ENCODE measurements at places on chromosomes 7 and 10.

GRCh38 chr10:113770346-113770745 lies 18.9 kb downstream of the PLEKHS1 start:
- no peak for DNase-seq

GRCh38 chr10:29712108-29712507 lies 77.3 kb upstream of the SVIL start:
- no peak for DNase-seq

DNA sequence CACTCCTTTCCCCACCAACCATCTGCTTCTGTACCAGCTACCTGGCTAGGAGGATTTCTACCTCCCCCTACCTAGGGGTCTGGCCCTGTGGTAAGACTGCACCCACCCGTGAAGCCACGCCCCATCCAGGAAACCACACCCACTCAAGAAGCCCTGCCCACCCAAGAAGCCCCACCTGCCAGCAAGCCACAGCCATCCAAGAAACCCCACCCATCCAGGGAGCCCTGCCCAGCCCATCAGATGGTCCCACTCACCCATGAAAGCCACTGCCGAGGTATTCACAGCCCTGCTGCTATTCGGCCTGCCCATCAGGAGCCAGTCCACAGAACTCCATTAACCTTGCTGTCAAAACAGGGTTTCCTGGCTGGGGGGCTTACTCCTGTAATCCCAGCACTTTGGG lies 15.6 kb upstream of the MUC3A start:
- no peak for DNase-seq

GRCh38 chr7:42693722-42694121 lies 218.1 kb downstream of the C7orf25 start:
- DNase-seq, result no peak

DNA sequence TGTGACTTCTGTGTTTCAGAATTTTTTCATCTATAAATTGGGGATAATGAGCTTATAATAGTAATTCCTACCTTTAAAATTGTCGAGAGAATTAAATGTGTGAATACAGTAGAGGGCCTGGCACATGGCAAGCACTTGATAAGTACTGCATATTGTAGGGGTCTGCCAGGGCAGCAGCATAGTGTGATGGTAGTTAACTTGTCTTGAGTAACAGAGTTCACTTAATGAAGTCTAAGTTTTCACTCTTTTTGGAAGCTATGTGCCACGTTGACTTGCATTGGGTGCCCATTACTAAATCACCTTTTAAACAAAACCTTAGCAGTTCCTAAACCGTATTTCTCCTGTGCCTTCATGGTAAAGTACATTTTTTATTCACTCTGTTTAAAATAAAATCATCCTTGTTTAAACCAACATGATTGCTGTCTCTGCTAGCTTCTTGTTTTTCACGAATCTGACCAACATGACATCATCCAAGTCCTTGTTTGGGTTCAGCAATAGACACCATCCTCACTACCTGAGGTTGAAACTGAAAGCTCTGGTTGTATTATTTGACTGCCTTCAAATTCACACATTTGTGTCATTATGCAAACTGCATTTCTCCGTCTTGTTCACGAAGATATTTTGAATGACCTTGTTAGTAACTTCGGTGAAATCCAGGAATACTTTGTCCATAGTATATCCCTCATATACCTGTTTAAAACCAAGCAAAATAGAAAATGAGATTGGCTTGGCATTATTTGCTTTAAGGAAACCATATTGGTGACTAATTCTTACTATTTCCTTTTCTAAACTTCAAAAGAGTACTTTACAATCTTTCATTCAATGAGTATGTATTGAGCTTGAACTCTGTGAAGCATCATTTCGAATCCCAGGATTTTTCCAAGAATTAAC lies 340.2 kb downstream of the SUGCT start:
- no peak for DNase-seq

GRCh38 chr7:104921596-104921995 lies 92.4 kb upstream of the KMT2E start:
- DNase-seq, result no peak

DNA sequence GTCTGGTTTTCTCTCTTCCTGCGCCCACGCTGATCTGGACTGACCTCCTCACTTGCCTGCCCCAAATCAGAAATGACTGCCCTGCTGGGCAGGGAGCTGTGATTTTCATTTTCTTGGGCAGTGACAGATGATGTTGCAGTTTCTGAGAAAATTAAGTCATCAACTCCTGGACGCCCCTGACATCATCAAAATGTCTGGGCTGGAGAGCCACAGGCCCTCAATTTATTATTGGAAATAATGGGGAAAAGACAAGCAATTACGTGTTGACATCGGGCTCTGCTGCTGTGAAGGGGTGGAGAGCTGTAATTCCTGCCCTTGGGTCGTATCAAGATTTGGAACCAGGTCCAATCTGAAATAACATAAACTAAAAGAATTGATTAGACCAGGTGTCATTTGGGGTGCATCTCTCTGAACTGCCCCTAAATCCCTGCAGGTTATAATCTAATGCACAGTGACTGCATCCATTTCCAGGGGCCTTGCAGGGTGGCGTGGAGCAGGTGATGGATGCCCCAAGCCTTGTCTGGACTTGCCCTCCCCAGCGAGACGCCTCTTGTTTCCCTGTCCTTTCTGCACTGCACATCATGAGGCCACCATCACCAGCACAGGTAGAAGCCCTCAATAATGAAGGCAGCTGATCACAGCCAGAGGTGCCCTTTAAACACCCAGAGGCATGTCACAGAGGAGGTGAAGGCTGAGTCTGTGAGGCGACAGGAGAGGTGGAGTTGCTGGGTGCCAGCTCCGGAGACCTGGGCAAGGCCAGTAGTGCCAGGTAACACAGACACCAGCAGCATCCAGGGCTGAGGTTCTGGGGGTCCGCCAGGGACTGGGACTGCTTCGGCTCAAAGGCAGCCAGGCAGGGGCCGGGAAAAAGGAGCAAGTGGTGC lies 98.7 kb downstream of the HTR5A start:
- DNase-seq, result no peak

DNA sequence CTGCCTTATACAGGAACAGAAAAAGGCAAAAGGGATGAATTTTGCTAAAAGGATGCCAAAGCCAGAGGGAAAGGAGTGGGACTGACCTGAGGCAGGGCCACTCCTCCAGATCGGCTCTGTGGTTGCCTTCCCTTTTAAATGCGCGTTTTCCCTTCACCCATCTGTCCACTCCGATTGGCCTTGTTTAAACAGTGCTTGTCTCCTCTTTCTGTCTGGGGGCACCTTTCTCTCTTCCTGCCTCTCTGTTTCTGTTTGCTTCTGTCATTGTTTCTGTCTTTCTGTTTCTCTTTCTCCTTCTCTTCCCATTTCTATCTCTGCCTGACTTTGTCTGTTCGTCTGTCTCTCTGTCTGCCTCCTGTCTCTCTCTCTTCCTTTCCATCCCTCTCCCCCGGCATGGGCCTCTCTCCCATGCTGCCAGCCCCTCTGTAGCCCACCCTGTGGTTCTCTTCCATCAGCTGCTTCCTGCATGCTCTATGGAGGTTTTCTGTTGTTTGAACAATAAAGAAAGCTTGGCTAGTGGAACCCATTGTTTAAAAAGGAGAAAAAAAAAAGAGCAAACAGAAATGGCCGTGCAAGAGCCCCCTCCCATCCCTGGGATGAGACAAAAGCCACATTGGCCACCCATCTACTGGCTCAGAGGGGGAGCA lies 29.5 kb upstream of the HSPB1 start:
- DNase-seq, result no peak

GRCh38 chr10:53886325-53887300 lies 914.4 kb downstream of the PCDH15 start:
- no peak for DNase-seq

GRCh38 chr10:70673043-70673928 lies 980 bp downstream of the ADAMTS14 start:
- DNase-seq, result peak; percentile 79

DNA sequence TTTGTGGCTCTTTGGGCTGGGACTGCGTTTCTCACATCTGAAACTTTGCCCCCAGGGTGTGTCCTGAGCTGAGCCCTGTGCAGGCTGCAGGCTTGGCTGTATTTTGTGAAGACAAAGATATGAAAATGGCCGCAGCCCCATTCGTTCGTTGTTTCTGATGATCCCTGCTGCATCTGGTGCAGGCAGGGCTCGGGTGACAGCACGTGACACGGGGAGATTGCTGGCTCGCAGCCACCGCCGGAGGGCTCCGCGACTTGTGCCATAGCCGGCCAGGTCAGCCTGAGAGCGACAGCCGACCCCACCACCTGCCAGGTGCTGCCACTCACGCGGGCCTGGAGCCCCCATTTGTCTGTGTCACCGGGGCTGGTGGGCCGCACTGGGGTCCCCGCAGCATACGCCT lies 81.3 kb downstream of the ZRANB1 start:
- peak; percentile 77 for DNase-seq

GRCh38 chr7:29398011-29398410 lies 165.6 kb upstream of the PRR15 start:
- no peak for DNase-seq

GRCh38 chr10:89625041-89625765 lies 19.8 kb downstream of the PANK1 start:
- no peak for DNase-seq

- no peak for DNase-seq
These were observed 110.5 kb downstream of the PAXIP1 start for GRCh38 chr7:154892459-154892858.

- no peak for DNase-seq
These were observed 475.4 kb downstream of the CNTNAP2 start for GRCh38 chr7:146591976-146592375.

GRCh38 chr10:99569253-99569939 lies 36.7 kb downstream of the NKX2-3 start:
- no peak for DNase-seq

GRCh38 chr10:78148961-78149612 lies 115.4 kb downstream of the RPS24 start:
- no peak for DNase-seq

DNA sequence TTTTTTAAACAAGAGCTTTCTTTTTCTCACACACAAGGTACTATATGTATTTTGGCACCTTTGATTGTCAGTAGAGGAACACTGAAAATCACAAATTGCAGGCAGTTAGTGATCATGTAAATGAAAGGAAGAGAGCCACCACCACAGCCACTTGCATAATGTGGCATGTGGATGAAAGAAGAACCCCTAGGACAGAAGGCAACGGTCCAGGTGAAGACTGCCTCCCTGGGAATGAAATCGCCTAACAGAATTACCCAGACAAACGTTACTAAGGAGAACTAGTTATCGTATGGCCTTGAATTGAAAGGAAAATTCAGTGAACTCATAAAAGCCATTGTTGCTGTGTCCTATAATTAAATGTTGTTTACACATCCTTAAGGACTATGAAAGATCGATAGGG lies 41.2 kb upstream of the PTPRZ1 start:
- no peak for DNase-seq

- DNase-seq, result no peak
These were observed 34.9 kb downstream of the SHTN1 start for GRCh38 chr10:116970050-116970449.

- no peak for DNase-seq
These were observed 94.3 kb downstream of the ZNF248 start for GRCh38 chr10:37763132-37763531.

DNA sequence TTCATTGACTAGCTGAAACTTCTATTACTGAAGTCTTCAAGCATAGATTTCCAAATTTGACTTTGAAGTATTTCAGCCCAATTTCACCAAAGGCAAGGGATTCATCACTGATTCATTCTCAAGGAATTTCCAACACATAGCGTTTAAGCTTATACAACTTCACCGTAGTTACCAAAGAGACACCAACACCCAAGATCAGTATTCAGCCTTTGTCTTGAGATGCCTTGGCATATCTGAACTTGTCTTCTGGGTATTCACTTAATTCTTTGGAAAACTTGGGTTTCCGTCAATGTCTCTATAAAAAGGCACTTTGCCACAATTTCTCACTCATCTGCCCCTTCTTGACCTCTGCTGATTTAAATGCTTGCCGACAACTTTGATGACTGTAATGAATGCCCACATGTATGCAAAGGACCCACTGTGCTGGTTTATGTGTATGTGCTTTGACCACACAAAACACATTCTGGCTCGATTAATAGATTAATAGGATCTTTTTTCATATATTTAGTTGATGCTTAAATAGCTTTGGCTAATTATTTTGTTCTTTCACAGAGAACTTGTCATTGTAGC lies 49.6 kb downstream of the TES start:
- DNase-seq, result no peak

DNA sequence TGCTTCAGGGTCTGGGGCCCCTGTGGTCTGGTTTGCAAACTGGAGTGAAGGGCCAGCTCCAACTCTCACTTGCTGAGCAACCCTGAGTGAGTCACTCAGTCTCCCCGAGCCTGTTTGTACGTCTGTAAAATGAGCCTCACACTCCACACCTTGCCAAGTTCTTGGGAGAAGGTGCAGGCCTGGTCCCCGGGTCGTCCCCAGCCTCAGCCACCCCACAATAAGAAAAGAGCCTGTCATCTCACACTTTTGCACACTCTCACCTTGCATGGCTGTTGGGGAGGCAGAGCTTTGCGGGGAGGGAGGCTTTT lies 5.2 kb downstream of the GRIFIN start:
- no peak for DNase-seq

DNA sequence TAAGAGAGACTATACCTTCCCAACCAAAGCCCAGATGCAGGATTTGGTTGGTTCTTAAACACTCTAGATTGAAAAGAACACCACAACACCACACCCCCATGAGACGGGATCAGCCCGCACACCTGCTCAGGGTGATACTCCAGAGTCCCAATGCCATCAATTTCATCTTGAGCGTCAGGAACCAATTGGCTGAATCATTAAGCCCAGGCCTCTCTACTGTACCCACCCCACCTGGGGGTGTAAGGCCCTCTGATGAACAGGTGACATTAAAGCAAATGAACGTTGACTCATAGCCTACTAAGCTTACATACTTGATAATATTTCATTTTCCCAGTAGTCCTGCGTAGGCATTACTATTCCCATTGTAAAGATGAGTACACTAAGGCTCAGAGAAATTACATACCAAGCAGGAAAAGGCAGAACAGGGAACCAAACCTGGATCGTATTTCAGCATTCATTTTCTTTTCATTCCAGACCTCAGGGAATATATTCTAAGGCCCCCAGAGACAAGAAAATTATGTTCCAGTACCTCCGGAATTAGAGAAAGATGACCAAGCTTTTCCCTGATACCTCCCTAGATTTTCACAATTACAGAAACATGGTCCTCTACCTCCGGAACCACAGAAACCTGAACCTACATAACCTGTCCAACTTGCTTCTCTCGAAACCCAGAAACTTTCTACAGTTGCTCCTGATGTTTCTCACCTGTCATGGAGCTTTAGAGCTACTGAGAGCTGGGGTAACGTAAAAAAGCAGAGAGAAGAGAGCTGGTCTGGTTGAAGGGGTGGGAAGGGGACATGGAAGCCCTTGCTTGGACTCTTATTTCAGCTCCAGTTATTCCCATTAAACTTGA lies 43.1 kb upstream of the KDM7A start:
- no peak for DNase-seq

- DNase-seq, result no peak
These were observed 851 bp downstream of the TMEM254 start for GRCh38 chr10:80079312-80079719.

DNA sequence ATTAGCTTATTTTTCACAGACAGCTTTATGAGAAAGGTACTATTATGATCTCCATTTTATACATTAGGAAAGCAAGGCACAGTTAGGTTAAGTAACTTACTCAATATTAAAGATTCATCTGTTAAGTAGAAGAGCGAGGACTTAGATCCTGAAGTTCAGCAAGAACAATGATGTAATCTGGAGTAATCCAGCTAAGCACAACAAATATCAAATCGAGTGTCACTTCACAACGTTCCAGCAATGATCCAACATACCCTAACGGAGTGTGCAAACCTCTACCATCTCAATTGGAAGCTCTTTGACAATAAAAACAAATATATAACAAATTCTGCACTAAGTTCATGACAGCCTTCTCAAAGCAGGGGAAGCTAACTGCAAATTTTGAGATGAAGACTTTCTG lies 121.3 kb downstream of the CALCR start:
- no peak for DNase-seq

GRCh38 chr7:144436500-144436899 lies 33.0 kb upstream of the NOBOX start:
- DNase-seq, result no peak

Measured in chondrocyte (in vitro differentiated cells).